CD4-positive, alpha-beta T cell treated with Interferon alpha-2 for 1 hour (primary cell): ENCODE measurements at places on chromosomes 7 and 10.

DNA sequence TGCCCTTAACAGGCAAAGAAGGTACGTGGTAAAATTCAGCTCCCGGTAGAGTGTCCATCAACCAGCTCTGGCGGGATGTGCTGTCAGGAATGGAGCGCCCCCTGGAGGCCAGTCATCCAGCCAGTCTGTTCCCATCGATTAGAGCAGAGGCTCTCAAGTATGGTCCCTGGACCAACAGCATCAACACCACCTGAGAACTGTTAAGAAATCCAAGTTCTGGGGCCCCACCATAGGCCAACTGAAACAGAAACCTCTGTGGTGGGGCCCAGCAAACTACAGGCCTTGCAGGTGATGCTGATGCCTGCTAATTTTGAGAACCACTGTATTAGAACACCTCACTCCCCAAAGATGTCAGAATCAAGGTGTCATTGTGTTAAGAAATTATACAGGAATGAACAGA lies 109.2 kb downstream of the DPY19L1 start:
- DNase-seq, result peak; percentile 33

DNA sequence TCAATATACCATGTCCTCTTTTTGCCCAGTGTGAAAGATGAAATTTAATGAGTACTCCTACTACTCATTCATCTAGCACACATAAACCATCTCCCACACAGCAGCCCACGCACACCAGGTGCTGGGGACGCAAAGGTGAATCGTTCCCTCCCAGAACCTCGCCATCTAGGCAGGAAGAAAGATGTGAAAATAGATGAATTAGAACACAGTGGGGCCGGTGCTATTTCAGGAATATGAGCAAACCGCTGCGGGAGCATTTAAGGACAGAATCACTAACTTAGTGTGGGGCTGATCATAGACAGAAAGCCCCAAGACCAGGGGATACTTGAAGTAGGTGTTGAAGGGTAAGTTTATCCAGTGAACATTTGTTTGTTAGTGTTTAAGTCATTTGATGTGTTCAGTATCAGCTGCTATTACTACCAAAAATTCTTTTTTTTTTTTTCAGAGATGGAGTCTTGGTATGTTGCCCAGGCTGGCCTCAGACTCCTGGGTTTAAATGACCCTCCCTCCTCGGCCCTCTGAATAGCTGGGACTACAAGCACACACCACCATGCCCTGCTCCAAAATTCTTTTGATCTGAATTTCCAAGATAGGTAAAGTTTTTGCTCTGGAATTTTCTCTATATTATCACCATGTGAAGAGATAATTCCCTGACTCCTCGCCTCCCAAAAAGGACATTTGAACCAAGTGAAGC lies 48.8 kb downstream of the CPXM2 start:
- DNase-seq, result no peak

DNA sequence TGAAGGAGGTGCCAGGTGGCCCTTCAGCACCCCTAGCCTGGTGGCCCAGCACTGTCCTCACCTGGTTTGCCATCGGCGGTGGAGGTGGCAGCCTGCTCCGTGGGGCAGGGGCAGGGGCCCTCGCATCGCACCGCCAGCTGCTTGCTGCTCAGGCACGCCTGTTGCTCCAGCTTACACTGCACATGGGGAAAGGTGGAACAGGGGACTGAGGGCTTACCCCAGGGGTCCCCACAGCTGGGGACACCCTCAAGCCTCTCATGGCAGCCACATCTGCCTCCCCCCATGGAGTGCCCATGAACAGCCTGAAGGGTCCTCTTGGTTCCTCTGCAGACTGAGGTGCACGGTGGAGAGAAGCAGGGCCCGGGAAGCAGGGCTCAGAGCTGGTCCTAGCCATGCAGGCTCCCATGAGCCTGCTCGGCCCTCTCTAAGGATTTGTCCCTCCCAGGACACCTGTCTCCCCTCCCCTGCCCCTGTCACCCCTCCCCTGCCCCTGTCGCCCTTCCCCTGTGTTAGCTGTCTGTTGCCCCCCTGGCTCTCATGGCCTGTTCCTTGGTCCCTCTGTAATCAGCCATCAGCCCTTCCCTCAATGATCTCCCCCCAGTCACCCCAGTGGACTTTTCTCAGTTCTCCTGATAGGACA lies 20.1 kb downstream of the SPOCK2 start:
- no peak for DNase-seq

DNA sequence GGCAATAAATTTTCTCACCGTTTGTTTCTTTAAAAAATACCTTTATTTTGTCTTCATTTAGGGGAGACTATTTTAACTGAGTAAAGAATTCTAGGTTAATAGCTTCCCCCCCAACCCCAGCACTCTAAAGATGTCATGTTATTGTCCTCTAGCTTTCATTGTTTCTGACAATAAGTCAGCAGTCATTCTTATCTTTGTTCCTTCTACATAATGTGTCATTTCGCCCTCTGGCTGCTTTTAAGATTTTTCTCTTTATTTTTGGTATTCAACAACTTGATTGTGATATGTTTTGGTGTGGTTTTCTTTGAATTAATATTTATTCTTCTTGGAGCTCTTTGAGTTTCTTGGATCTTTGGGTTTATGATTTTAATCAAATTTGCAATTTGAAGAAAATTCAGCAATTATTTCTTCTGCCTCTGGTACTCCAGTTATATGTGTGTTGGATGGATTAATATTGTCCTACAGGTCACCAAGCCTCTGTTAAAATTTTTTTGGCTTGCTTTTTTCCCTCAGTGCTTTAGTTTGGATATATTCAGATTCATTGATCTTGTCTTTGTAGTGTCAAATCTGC lies 64.6 kb upstream of the ELN start:
- DNase-seq, result no peak

GRCh38 chr7:51031791-51032515 lies 249.3 kb upstream of the GRB10 start:
- DNase-seq, result no peak

DNA sequence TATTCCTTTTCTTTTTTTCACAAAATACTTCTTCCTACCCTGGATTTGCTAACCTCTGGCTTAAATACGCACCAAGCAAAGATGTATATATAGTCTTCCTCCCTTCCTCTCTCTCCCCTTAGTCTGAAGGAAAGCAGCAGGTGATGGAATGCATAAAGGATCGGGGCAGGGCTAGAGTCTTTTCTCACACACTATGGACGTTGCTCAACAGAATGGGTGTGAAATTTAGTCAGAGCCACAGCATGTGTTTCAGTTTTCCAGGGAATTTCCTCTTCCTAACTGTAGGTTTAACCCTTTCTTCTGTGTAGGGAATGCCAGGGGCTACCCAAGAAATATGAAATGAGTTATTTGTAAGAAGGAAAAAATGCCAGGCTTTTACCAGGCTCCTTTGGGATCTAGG lies 71.4 kb upstream of the NFKB2 start:
- DNase-seq, result no peak

DNA sequence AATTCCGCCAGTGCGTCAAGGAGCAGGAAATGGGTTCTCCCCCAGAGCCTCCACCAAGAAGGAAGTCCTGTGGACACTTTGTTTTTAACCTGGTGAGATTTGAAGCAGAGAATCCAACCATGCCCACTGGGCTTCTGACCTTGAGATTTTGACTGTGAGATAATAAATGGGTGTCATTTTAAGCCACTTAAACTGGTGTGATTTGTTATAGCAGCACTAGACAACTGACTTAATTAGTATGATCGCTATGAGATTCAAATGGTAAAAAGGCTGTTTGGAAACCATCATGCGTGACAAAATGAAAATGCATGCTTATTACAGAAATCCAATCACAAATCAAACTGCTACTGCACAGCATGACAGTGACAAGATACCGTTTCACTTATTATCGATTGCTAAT lies 98.0 kb downstream of the ADAM12 start:
- no peak for DNase-seq

GRCh38 chr7:131554880-131555516 lies 1.4 kb downstream of the PODXL start:
- no peak for DNase-seq

GRCh38 chr7:5457245-5457735 lies 33.7 kb upstream of the TNRC18 start:
- no peak for DNase-seq

- DNase-seq, result no peak
Observed at GRCh38 chr7:122746948-122747347, 44.2 kb upstream of the RNF148 start.

GRCh38 chr7:39133088-39133487 lies 155.4 kb downstream of the POU6F2 start:
- no peak for DNase-seq

- DNase-seq, result no peak
Observed at GRCh38 chr10:4846775-4847174, 20.8 kb downstream of the AKR1E2 start.

GRCh38 chr10:94630017-94630688 lies 53.4 kb upstream of the CYP2C18 start:
- no peak for DNase-seq

GRCh38 chr7:112137141-112138101 lies 68.8 kb downstream of the DOCK4 start:
- DNase-seq, result no peak

DNA sequence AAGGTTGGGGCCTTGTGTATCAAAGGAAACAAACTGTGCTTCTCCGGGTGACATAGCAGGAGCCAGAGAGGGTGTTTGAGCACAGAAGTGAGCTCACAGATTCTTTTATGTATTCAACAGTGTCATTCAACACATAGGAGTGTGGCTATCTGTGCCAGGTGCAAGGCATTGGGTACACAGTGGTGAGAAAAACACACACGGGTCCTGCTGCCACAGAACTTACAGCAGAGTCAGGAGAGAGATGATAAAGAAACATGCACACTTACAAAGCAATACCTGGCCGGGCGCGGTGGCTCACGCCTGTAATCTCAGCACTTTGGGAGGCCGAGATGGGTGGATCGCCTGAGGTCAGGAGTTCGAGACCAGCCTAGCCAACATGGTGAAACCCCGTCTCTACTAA lies 16.3 kb upstream of the ECHDC3 start:
- DNase-seq, result no peak

DNA sequence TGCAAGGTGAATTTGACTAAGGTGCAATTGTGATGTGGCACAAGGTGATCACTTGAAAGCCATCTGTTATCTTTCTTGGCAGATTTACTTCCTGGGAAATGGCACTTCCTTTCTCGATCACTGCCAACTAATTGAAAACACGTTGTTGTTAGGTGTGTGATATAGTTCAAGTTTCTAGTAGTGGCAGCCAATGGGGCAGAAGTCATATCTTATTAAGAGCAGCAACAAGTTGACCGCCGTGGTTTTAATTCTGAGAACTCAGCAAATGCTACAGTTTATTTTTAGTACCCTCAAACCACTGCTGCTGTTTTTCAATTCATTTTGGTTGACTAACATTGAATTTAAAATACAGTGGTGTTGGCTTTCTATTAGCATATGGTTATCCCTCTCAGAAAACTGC lies 1.6 kb downstream of the CHN2 start:
- peak; percentile 63 for DNase-seq

GRCh38 chr7:147653456-147653855 lies 937.1 kb upstream of the C7orf33 start:
- no peak for DNase-seq

DNA sequence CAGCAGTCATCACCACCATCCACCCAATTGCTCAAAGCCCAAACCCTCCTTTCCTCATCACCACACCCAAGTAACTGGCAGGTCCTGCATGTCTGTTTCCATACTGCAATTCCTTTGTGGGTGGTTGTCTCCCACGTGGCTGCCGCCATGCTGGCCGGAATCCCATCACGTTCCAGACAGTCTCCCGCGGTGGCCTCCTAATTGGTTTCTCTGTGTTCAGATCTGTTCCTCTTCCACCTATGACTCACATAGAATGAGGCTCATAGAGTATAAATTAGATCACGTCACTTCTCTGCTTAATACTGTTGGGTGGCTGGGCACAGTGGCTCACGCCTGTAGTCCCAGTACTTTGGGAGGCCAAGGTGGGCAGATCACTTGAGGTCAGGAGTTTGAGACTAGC lies 813.0 kb downstream of the TYW1 start:
- DNase-seq, result no peak

DNA sequence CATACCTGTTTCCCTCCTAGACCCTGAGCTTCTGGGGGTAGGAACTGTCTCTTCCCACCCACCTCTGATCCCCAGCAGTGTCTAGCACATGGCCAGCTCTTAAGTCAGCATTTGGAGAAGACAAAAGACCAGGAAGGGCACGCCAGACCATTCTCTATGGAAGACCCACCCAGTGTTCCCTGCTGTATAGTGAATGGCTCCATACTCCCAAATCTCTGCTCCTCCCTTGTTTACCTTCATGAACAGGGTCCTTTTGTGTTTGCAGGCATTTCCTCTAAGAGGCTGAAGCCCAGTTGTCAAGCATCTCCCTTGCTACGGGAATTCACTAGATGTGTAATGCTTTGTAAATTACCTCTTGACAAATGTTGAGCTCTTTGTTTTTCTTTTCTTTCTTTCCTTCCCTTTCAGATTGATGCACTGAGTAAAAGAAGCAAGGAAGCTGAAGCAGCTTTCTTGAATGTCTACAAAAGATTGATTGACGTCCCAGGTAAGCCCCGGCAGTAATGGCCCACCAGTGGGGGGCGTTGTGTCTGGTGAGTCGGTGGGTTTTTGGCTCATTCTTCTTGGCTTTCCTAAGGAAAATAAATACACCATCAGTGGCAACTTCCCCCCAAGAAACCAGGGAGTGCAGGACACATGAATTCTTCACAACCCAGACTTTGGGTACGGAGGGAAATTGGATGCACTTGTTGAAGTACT lies 216.6 kb upstream of the SH2B2 start:
- DNase-seq, result no peak

DNA sequence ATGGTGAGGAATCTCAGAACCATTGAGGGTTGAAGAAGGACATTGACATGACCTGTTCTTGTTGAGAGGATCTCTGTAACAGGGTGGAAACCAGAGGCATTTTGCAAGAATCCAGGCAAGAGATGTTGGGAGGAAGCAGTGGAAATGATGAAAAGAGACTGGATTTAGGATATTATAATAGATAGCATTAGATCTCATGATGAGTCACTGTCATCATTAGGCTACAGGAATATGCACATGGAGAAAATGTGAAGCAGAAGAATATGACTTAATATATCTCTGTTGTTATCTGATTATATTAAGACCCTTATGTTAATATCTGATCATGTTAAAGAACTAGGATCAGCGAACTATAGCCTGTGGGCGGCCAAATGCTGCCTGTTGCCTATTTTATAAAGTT lies 393.0 kb upstream of the MTPN start:
- DNase-seq, result no peak

- DNase-seq, result no peak
Observed at GRCh38 chr10:123402656-123403055, 248.5 kb downstream of the BUB3 start.

- no peak for DNase-seq
Observed at GRCh38 chr10:95297402-95297801, 6.6 kb upstream of the PDLIM1 start.

DNA sequence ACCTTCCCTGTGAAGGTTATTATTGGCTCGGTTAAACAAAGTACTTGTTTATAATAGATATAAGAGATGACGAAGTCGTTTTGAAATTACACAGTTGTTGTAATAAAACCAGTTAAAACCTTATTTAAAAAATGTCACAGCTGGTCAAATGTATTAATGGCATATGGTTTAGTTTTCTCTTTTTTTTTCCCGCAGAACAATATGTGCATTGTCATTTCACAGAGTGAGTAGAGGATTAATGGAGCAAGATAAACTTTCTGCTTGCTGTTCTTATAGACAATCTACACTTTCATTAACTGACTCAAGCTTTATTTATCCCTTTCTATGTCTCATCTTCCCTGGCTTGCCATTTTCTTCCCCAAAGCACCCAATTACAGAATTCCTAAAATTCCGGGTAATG lies 404.3 kb upstream of the NPVF start:
- no peak for DNase-seq

GRCh38 chr10:89450901-89451300 lies 36.5 kb downstream of the IFIT5 start:
- DNase-seq, result no peak

- DNase-seq, result no peak
Observed at GRCh38 chr10:113666682-113667252, 2.9 kb upstream of the NRAP start.
